ENCODE measurements at places on chromosomes 6 and 20.
A peak's percentile ranks its signal among the peaks of the same experiment; 100 is the strongest.

DNA sequence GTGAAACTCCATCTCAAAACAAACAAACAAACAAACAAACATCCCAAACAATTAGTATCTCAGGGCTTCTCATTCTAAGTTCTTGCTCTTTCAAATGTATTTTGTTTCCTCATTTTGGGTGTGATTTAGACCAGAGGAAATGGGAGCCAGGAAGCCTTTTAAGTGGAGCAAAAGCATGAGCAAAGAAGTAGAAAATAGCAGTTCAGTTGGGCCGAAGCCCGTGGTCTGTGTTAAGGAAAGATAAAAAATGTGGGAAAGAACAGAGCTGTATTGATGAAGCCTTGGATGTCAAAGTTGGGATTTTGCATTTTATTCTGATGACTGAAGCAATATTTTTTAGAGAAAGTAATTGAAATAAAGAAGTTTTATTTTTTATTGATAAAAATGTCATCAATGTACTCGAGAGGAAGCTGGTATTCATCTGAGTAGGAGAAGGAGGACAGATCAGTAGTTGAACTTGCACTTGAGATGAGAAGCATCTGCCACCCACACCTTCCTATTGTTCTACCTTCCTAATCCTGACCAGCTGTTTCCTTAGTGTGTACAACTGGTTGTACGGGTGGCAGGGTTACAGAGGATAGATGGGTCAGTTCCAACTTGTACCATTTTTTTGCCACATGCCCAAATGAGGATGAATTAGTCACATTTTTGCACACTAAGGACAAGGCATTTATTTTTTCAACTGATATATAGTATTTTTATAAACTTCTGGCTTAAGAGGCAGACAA is 56.1 kb downstream of the KIAA0408 start:
- no peak for DNase-seq

DNA sequence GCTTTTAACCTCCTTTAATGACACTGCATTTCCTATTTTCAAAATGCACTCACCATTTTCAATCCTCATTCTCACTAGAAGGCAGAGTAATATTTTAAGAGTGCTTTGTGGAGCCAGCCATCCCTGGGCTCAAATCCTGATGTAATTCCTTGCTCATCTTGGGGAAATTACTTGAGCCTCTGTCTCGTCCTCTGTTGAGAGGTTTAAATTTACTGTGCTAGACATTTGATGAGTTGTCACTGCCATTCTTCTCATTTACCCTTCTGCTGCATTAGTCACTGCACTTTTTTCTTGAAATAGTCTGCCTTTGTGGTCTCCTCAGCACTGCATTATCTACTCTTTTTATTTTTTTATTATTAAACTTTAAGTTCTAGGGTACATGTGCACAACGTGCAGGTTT is 150.0 kb upstream of the HDDC2 start:
- peak; percentile 58 for DNase-seq

- DNase-seq: no peak
These were observed 175.4 kb downstream of the ERMARD start for GRCh38 chr6:169926617-169927417.

- DNase-seq: no peak
These were observed 39.5 kb upstream of the PRSS16 start for GRCh38 chr6:27208042-27208441.

- peak; percentile 54 for DNase-seq
These were observed 76.1 kb upstream of the TPD52L1 start for GRCh38 chr6:125077453-125077852.

- no peak for DNase-seq
These were observed 3.4 kb upstream of the NOL7 start for GRCh38 chr6:13611715-13612114.

DNA sequence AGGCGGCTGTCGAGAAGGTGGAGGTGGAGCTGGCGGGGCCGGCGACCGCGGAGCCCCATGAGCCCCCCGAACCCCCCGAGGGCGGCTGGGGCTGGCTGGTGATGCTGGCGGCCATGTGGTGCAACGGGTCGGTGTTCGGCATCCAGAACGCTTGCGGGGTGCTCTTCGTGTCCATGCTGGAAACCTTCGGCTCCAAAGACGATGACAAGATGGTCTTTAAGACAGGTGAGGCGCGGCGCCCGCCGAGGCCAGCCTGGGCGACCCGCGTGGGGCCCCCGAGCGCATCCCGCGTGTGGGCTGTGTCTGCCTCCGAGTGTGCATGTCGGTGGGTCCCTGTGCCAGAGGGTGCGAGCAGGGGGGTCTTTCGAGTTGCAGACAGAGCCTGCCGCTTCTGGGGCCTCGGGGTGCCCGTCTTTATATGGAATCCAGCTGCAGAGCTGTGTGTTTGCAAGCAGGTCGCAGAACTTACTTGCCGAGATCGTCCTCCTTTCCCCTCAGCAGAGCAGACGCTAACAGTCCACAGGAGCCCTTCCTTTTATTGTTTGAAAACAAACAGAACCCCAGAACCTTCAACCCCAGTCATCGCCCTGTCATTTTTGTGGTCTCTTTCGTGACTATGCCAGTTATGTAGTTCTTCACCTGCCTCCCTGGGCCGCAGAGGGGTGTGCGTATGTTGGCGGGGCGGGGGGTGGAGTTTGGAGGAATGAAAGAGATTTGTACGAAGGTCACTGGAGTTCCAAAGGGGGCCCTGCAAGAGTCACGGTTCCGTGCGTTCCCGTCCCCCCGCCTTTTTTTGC is 766 bp downstream of the SLC16A10 start:
- no peak for DNase-seq

GRCh38 chr20:52484438-52484837 is 292.9 kb upstream of the ZFP64 start:
- DNase-seq: peak; percentile 91

Data from fibroblast of upper back skin (primary cell).